ENCODE measurements at places on chromosomes 3 and 15.

DNA sequence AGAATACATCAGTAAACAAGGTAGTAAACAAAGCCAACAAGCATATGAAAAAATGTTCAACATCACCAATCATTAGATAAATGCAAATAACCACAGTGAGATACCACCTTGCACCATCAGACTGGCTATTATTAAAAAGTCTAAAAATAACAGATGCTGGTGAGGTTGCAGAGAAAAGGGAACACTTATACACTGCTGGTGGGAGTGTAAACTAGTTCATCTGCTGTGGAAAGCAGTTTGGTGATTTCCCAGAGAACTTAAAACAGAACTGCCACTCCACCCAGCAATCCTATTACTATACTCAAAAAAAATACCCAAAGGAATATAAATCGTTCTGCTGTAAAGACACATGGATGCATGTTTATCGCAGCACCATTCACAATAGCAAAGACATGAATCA is 30.3 kb upstream of the ZBTB38 start:
- DNase-seq = no peak

DNA sequence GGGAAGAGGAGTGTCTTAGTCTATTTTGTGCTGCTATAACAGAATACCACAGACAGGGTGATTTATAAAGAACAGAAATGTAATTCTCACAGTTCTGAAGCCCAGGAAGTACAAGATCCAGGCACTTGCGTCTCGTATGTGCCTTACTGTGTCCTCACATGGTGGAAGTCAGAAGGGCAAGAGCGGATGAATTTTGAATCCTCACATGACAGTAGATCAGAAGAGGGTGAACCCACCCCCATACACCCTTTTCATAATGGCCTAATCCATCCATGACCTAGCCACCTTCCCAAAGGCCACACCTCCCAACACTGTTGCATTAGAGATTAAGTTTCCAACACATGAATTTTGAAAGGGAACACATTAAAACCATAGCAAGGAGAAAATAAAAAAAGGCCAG is 18.7 kb upstream of the ANXA2 start:
- DNase-seq = peak; percentile 14

- no peak for DNase-seq
Measured at GRCh38 chr15:63970621-63971426, 75.5 kb downstream of the DAPK2 start.

GRCh38 chr3:167882057-167882667 is 146.6 kb downstream of the SERPINI1 start:
- peak; percentile 85 for DNase-seq

DNA sequence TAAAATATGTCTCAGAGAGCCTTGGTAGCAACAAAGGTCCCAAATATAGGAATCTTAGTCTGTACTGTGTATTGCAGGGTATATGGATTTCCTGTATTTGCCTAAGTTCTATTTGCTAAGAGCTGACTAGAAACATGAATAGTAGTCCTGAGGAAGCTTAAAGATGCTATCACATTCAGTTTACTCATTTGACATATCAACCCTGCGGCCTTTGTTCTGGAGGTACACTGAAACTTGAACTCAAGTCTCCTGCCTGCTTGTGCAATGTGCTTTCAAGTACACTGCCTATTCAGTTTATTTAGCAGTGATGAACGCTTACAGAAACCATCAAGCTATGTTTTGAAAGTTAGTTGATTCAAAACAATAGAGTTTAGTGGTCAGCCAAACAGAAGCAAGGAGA is 21.1 kb downstream of the IL1RAP start:
- DNase-seq = no peak

DNA sequence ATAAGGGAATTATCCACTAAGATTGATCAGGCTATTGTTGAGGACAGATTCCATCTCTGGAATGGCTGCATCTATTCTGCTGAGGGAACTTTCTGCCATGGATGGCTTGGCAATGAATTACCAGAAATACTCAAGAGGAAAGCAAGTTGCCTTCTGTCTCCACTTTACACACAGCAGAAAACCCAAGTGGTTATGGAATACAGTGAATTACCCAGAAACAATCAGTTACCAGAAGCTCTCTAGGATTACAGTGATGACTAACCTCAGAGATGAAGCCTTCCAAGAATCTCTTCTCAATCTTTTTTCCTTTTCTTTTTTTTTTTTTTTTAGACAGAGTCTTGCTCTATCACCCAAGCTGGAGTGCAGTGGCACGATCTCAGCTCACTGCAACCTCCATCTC is 183.3 kb downstream of the WDR76 start:
- DNase-seq = no peak

DNA sequence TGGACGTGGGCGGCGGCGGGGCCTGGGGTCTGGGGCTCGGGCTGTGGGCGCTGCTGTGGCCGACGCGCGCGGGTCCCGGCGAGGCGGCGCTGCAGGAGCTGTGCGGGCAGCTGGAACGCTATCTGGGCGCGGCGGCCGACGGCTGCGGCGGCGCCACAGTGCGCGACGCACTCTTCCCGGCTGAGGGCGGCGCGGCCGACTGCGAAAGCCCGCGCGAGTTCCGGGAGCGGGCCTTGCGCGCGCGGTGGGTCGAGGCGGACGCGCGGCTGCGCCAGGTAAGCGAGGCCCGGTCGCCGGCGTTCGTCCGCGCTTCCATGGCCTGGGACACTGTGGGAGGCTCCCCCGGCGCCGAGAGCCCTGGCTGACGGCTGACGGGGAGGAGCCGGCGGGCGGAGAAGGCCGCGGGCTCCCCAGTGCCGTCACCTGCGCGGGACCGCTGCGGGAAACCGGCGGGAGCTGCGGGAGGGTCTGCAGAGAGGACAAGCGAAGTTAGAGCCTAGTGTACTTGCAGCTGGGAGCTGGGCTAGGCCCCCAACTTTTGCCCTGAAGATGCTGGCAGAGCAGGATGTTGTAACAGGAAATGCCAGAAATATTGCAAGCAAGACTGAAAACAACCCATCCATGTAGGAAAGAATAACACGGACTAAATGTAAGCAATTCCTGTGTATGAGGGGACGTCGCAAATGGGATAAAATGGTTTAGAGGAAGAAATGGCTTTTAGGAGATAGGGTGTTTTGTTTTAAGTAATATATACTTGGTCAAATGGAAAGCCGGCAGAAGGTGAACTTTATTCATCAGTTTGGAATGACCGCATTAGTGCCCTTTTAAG is 847 bp downstream of the WHAMM start:
- DNase-seq = peak; percentile 57

- no peak for DNase-seq
Measured at GRCh38 chr3:82493858-82494257, 732.4 kb upstream of the GBE1 start.

DNA sequence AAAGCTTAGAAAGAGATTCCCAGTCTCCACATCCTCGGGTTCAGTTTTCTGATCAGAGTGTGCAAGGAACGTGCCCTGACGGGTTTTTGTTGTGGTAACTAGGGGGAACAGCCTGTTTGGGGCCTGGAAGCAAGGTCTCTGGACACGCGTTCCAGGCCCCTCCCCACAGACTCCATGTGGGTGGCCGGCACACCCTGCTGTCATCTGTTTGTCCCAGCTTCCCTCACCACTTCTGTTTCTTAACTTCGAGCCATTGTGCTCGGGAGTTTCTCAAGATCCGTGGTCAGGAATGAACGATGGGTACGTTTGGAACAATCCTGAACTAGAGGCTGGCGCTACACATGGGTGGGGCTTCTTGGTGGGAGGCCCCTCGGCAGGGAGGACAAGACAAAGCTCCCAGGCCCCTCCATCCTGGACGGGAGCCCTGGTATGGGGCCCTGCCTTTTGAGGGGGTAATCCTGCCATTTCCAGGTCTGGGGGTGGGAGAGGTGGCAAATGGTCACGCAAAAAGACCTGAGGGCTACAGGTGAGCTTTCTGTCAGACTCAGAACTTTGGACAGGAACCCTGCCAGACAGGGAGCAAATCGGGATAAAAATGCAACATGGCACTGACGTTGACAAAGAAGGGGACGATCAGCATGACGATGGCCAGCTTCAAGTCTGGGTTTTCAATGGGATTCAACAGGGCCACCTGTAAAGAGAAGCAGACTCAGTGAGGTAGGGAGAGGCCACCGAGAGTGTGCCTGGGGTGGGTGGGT is 8.5 kb upstream of the MUSTN1 start:
- DNase-seq = no peak

DNA sequence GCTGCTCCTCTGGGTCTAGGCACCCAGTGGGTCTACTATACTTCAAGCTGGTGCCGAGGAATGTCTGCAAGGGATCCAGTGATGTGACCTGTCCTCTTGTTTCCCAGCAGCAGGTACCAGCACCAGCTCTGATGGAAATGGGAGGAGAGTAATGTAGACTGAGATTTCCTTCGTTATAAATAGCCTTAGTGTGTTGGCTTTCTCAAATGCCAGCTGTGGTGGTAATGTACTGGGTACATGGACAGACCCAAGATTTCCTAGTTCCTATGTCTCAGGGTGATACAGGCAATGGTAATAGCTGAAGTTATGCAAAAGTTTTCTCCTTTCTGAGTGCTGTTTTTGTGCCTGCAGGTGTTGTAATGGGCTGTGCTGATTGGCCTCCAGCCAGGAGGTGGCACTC is 33.0 kb upstream of the ABI3BP start:
- DNase-seq = no peak

Measured in hematopoietic multipotent progenitor cell treated with erythropoietin and hydrocortisone succinate and interleukin-3 and kit ligand, for 6 days (in vitro differentiated cells).